GM23248 (cell line): ENCODE measurements at places on chromosomes 3 and 15.

DNA sequence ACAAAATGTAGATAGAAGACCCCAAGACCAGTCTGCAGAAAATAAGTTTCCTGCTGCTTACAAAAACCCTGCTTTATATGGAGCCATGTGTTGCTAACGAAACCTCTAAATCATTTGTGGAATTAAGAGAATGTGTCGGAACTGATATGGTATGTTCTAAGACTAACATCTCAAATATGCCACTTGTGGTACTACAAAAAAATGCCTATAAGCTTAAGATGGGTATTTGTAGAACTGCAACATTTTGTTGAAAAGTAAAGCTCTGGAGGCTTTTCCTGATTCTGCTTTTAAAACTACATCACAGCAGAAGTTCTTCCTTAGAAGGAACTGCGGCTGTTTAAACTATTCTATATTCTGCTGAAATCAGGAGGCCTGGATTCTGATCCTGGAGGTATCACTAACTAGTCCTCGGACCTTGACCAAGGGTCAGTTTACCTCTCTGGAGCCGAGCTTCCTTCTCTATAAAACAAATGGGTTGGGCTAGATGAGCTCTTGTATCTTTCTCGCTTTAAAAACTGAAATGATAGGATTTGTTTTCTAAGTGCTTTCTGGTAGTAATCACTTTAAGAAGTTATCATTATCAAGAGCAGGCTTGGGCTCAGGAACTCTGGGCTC is 74.9 kb downstream of the RAD18 start:
- peak; percentile 69 for DNase-seq

GRCh38 chr3:140439527-140439926 is 238.3 kb upstream of the TRIM42 start:
- DNase-seq: no peak

- DNase-seq: peak; percentile 65
Observed at GRCh38 chr3:73622091-73622805, 2.5 kb downstream of the PDZRN3 start.

- no peak for DNase-seq
Observed at GRCh38 chr3:142723665-142723967, 218 bp upstream of the TRPC1 start.

DNA sequence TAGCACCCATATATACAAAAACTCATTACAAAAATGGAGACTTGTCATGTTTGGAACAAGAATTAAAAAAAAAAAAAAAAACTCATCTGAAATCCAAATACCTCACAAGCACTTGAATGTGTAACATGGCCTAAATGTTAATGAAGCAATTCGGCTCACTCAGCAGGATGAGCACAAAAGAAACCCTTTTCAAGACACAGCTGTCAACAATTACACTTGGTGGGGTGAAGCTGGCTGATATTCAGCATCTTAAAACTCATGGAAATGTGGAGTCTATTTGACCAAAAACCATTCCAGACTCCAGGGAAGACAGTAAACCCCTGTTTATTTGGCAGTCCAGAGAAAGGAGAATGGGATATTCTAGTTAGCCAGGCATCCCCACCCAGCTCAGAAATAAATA is 205.4 kb upstream of the TSC22D2 start:
- DNase-seq: no peak

DNA sequence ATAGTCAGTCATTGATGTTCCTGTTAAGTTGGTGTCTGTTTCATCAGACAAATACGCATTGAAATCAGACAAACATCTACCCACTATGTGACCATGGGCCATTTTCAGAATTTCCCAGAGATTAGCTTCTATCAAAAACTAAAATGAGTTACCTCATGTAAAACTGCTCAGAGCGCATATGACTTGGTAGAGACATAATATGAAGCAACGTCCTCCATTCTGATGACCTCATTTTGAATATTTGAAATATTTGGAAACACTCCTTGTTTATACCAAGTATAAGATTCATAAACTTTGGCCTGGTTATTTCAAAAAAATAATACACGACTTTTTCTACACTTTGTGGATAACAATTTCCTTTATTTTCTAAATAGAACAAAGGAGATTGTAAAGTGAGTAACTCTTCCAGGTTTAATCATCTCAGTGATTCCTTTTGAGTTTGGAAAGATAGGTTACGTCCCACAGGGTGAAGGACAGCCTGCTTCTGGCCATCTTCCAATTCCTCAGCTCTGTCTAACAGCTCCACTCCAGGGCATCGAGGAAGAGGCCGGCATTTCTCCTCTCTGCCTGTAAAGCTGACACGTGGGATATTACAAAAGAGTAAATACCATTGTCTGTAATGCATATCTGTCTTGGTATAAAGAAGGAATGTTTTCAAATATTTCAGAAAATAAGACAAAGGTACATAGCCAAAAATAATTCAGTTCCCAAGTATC is 122.6 kb downstream of the CADM2 start:
- no peak for DNase-seq

- DNase-seq: no peak
Observed at GRCh38 chr3:115469649-115470048, 153.7 kb upstream of the GAP43 start.

GRCh38 chr3:115836944-115837343 is 213.6 kb downstream of the GAP43 start:
- DNase-seq: peak; percentile 70

GRCh38 chr3:52773361-52774065 is 2.8 kb upstream of the NEK4 start:
- no peak for DNase-seq

DNA sequence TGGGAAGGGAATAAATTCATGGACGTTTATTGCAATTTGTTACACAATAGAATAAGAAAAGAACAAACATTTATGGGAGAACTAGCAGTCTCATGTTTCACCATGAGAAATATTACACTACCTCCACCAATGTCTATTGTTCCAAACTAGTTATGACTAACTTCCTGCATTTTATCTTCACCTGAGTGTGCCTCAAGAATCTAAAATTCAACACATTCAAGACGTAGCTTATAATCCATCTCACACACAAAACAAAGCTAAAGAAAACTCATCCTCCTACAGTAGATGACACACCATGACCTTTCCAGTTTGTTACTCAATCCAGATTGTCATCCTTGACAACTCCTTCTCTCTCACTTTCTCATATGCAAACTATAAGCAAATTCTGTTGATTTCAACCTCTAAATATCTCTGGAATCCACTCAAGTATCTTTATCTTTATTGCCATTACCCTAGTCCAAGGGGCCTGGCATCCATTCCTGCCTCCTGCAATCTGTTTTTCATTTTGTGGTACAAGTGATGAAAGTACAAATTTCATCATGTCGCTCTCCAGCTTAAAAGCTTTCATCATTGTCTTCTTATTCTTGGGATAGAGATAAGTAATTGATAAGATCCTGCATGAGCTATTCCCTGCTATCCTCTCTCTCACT is 229.9 kb downstream of the NR2F2 start:
- peak; percentile 70 for DNase-seq

GRCh38 chr3:131688370-131688769 is 185.6 kb upstream of the MRPL3 start:
- peak; percentile 85 for DNase-seq

DNA sequence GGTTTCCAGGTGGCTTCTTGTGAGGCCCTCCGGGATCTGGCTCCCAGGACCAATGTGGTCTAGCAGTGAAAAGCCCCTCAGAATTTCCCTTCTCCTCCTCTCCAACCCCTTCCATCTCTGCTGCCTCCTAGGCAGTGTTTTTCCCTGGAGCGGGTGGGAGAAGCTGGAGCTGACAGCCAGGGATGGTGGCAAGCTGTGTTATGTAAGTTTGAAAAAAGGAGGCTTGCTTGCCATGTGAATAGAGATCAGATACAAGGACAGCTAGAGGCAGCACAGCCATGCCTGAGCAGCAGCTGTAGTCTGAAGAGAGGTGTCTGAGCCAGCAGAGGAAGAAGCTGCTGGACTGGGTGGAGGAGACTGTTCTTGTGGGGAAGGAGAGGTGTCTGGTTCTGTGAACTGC is 20.6 kb downstream of the SNAPC5 start:
- no peak for DNase-seq

DNA sequence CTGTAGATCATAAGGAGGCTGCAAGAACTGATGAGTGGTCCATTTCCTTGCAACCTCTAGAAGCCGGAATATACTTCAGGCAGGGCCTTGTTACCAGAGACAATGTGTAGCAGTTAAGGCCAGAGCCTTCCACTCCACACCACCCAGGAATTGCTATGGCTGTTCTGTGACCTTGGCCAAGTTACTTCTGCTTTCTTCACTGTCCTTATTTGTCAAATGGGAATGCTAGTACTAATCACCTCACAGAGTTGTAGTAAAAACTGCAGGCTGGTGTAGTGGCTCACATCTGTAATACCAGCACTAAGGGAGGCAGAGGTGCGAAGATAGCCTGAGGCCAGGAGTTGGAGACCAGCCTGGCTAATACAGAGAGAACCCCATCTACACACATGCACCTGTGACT is 28.7 kb upstream of the RPN1 start:
- no peak for DNase-seq

GRCh38 chr3:46114323-46114988 is 87.2 kb upstream of the XCR1 start:
- peak; percentile 77 for DNase-seq

DNA sequence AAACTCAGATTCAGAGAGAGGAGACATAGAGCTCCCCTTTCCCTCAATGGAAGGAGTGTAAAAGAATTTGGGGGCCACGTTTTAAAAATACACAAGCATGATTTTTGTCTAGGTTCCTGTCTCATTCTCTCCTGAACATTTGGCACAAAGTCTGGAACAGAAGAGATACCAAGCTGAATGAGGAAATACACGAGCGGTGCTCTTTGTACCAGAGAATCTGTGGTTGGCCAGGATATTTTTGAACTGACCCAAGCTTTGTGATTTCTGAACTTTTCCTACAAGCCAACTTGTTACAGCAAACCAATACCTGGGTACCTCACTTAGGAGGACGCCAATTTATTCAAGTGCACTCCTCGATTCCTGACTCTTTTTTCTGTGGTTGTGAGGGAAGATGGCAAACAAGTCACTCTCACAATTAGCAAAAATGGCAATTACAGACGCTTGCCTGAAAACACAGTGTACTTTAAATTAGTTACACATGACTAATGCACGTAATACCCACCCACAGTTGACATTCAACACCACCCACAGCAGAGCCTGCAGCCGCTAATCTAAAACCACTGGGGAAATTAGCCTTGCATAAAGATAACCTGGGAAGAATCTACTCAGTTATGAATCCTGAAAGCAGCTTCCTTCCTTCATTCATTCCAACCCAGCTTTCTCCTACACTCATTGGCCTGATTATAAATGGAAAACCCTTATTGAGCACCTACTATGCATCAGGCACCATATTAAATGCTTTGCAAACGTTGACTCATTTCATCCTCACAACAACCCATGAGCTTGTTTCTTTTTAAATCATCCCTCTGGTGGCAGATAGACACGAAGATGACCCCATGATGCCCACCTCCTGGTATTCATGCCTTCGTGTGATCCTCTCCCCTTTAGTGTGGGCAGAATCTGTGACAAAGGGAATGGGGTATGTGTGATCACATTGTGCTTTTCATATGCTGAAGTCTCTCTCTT is 293.5 kb downstream of the KBTBD8 start:
- no peak for DNase-seq

DNA sequence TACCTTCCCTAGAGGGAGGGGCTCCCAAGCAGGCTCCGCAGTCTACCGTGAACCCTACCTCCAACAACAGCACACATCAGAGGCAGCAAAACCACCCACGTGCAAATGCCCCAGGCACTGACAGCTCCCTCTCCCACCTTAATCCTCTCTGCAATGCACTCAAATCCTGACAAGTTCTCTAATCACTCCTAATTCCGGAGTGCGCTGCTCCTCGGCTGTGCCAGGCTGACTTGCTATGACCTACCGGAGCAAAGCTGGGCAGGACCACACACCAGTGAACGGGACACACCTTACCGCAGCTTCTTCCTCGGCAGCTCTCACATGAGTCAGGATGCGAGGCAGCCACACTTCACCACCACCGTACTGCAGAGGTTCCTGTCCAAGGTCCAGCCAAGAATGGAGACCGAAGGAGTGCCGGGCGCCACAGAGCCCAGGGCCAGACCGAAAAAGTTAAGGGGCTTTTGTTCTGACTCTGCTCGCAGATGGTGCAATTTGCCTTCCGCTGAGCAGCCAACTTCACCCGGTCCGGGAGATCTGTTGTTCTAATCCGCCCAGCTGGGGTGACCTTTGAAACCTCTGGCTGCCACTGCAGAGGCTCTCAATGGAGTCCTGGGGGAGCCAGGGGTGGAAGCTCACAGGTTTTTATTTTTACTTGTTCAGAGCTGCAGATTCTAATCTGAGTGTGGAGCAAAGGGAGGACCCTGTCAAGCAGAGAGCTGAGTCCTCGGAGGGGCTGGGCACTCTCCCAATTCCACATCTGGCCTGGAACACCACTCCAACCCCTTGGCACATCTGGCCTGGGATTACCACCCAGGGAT is 84.4 kb downstream of the MYLK start:
- DNase-seq: peak; percentile 90

GRCh38 chr3:10356461-10356981 is 35.6 kb upstream of the SEC13 start:
- DNase-seq: no peak

- no peak for DNase-seq
Observed at GRCh38 chr15:39555885-39556284, 25.0 kb upstream of the THBS1 start.
